ENCODE measurements at places on chromosomes 5 and 9.

DNA sequence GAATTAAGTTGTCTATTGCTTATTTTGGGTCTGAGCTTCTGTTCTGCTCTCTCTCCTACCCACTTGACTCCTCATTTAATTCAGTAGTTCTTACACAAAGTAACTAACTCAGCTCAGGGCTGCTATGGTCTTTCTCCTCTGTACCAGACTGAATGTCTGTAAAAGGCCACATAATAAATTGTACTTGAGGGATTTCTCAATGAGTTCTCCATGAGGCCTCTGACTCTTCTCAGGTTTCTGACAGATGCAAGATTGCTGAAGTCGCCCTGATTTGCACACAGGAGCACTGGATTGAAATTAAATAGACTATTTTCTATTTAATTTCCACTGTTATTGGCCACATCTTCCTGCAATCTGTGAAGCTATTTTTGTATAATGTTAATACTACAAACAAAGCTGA is 2.9 kb downstream of the IQGAP2 start:
- no peak for DNase-seq

- DNase-seq, result no peak
Measured at GRCh38 chr5:34895641-34896419, 19.5 kb downstream of the RAD1 start.

DNA sequence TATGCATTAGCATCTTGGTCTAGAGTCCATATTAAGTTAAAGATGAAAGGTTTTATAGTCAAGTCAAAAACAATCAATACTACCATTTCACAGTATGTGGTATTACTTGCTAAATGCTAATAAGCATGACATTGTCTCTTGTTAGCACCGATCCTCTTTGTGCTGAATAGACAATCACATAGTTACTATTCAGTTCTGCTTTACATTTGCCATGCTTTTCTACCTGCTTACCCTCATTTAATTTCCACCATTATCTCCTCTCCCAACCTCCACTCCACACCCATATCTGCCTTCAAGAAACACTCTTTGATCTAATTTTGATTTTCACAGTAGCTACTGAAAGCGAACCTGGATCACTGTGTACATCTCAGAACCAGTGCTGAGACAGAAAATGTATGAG is 16.8 kb downstream of the MEGF9 start:
- DNase-seq, result no peak

DNA sequence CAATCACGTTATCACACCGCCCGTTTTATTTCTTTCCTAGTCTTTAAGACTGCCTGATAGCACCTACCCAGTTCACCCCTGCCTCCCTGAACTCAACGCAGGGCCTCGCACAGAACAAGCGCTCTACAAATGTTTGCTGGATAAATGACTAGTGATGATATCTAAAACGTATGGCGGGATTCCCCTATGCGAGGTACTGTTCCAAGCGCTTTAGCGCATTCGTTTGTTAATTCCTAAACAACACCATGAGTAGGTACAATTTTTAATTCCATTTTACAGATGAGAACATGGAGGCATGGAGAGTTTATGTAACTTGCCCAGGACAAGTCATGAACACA is 6.6 kb downstream of the POU4F3 start:
- no peak for DNase-seq

DNA sequence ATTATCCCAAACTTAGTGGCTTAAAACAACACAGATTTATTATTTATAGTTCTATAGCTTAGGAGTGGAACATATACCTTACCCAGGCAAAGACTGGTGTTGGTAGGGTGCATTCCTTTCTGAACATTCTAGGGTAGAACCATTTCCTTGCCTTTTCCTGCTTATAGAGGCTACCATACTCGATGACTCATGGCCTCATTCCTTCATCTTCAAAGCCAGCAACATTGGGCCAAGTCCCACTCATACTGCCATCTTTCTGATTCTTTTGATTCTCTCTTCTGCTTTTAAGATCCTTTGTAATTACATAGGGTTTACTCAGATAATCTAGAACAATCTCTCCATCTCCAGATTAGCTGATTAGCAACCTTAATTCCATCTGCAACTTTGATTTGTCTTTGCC is 452.7 kb upstream of the KLF4 start:
- DNase-seq, result no peak
